ENCODE measurements at places on chromosomes 1 and 21.

DNA sequence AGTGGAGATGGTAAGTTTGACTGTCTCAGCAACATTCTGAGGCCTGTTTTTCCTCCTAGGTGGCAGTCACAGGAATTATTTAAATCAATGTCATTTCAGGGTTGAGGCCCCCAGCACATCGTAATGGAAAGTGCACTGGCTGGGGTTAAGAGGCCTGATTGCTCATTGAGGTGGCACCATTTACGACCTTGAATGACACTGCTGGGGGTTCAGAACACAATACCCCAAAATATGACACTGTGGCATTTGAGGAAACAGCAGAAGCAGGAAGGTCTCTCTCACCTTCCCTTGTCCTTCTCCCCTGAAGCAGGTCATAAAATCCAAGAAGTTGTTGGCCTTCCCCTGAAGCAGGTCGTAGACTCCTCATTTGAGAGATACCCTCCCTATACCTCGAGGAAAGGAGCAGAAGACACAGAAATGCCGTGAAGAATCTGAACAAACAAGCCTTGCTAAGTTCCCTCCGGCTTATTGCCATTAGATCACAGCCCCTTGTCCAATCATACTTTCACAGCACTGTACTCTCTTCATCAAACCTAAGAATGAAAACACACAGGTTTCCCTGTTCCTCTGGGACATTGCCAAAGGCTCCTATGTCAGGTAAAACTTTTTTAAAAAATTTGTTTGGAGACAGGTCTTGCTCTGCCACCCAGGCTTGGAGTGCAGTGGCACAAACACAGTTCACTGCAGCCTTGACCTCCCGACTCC, 71.3 kb downstream of the S1PR1 start:
- no peak for DNase-seq

DNA sequence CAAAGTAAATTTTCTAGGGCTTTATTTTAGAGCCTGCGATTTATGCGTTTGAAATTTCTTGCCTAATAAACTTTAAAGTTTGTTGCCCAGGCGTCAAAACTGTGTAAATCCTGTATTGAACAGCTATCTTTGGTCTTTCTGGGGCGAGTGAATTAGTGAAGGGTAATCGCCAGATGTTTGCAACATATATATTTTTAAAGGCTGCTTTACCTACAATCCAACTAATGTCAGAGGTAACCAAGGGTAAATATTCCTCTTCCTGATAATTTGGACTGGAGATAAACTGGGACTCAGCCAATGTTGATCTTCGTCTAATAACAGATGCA, 885 bp upstream of the PROX1 start:
- DNase-seq = no peak

DNA sequence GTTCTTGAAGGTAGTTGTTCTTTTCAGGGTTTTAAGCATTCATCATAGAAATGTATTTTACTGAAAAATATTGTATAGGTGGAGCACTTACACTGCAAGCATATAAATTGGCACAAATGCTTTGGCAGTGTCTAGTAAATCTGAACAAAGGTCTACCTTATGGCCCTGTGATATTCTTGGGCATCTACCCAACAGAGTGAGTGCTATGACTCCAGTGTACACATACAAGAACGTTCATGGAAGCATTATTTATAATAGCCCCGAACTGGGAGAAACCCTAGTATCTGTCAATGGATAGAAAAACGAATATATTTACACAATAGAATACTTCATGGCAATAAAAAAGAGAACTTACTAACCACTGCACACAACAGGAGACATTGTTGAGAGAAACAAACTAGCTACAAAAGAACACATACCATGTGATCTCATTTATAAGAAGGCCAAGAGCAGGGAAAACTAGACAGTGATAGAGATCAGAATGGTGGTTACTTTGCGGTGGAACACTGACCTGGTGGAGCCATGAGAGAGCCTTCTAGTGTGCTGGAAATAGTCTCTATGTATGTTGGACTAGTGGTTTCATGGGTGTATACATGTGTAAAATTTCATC, 96.0 kb downstream of the MAB21L3 start:
- DNase-seq = no peak

GRCh38 chr1:87760155-87760554, 431.5 kb downstream of the LMO4 start:
- DNase-seq = no peak

DNA sequence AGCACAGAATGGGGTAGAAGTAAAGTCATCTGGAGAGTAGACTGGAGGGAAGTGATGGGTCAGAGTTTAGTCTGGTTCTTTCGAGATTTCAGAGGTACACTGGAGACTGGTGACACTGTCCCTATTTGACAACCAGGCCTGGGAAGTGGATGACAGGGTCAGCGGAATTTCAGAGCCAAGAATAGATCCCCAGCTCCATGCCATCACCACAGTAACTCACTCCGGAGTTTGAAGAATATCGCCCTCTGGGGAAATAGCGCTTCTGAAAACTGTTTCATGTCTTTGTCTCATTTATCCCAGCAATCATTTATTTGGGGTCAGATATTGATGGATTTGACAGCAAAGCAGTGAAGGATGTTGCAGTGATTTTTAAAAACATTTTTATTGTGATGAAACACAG, 7.6 kb upstream of the NFASC start:
- DNase-seq = no peak

DNA sequence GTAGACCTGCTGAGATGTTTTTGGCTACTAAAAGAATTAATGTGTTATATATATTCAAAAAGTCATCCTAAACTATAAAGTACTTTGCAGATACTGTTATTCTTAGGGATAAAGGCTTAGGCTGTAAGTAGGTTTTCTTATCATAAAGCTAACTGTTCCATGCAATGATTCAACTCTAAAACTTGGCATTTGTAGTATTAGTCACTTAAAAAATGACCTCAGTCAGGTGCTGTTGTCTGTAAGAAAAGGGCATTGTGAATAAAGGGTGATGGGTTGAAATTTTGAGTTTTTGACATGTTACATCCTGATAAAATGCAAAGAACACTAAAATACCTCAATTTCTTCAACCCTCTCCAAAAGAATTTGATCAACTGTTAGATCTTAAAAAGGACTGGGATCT, 32.9 kb downstream of the ADCY10 start:
- no peak for DNase-seq

GRCh38 chr1:20485527-20486456, at the start of gene CAMK2N1:
TSS of gene CAMK2N1 (minus strand) at chr1:20486210. CDS start at chr1:20485379, 831 bp downstream.
- no peak for DNase-seq

GRCh38 chr1:219476116-219476515, 136.8 kb downstream of the ZC3H11B start:
- no peak for DNase-seq

DNA sequence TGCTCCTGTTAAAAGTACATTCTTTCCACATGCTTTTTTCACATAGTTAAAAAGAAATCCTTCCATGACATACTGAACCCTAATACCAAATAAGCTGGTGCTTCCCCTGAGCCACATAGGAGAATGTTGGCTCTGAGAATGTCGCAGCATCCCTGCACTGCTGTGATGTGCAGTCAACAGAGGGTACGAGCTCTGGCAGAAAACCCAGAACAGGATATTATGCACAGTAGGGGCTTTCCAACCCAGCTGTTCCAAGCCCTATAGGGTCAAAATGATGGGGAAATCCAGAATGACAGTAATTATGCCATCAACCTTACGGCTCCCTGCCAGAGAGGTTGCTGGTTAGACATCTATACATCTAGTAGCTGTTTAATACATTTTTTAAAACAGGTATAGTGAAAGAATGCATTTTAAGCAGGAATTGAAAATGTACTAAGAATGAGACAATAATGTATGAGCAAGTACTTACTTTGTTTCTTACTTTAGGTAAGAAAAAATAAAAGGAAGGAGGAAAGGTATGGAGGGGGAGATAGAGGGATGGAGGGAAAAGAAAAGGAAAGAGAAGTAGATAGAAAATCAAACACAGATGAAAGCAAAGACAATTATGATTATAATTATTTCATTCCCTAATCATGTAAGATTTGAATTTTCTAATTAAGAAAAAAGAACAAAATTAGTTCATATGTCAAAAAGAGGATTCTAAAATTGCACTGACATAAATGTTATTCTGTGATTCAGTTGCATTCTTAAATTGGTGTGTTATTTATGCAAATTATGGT, 126.0 kb downstream of the NR5A2 start:
- no peak for DNase-seq

GRCh38 chr1:196584696-196585095, 23.5 kb downstream of the KCNT2 start:
- DNase-seq = no peak

GRCh38 chr1:18414321-18414720, 66.4 kb upstream of the KLHDC7A start:
- no peak for DNase-seq

GRCh38 chr1:38870996-38871395, 2.2 kb downstream of the MYCBP start:
- DNase-seq = no peak

DNA sequence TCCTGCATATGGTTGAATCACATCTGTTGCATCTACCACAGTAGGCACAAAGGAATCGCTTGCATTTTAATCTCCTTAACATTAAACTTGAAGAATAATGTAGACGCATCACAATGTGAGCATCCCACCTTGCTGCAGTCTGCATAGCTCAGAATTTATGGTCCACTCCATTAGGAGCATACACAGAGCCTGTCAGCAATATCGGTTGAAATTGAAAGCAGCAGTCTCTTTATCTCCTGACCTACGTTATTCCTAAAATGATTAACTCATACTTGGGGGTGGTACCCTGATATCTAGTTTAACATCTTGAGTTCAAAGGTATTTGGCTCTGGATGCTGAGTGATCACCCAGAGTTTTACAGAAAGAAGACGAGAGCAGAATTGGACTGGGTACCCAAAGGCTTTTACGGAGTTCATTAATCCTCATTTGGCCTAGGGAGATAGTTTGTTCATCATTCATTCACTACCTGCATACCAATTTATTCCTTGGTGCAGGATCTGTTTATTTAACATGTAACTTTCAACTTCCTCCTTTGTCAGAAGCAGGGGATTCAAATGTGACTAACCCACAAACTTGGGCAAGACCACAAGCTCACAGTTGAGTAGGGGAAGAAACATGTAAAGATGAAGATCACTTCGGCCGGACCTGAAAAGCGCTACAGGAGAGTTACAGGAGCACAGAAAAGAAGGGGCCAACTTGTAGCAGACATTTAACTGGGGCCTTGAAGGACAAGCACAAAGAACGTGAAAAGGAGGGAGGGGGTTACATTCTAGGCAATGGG, 187.9 kb downstream of the DAB1 start:
- DNase-seq = no peak

DNA sequence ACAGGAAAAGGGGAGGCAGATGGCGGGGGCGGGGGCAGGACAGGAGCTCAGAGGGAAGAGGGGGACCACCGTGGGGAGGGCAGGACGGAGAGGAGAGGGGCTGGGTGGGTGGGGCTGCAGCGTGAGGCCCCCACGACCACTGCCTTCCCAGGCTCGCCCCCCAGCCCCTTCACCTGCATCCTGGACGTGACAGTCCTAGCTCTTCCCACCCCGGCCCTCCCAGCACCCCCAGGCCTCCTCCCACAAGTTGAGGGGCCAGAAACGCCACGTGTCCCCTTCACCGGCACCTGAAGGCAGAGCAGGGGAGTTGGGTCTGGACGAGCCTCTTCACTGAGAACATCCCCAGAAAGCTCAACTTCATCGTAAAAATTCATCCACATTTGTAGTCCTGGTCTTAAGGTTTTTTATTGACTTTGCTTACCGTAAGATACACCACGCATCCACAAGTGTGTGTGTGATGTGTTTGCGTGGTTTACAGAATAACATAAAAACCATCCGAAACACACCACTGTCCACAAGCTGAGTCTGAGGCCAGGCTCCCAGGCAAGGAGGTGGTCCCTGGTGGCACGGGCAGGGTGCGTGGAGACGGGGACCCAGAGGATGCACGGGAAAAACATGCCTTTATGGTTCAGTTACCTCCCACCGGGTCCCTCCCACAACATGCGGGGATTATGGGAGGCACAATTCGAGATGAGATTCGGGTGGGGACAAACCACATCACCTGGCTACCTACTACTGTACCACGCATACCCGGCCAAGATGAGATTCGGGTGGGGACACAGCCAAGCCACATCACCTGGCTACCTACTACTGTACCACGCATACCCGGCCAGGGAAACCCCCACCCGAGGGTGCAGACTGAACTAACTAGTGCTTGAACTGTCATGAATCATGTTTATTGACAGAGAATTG, 13.9 kb upstream of the COL18A1 start:
- DNase-seq = no peak

DNA sequence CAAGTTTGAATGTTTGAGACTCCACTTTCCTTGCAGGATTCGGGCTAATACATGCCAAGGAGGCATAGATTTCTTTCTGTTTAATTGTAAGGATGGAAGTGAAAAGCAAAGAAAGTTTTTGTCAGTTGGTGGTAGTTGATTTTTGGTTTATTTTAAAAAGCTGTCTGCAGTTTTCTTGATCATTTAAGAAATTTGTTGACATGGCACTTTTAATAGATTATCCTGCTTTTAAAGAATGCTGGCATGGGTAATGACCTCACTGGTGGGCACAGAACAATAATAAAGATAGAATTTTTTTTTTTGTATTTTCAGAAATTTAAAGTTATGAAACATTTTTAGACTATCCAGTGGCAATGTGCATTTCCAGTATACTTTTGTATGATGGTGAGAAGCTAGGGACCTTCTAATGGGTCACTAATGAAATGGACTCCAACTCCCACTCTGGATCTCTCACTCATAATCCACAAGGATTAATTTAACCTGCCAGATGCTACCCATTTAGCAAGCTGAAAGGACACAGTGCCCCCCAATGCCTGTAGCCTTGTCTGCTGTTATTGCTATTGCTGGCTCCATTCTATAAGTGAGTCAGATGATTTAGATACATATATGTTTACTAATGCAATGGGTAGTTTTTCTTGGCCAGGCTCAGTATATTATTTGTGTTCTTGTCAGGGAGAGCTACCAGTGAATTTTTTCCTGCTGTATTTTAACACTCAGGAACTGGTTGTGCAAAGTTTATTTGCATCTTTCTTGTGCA, 190.2 kb upstream of the SGIP1 start:
- no peak for DNase-seq

DNA sequence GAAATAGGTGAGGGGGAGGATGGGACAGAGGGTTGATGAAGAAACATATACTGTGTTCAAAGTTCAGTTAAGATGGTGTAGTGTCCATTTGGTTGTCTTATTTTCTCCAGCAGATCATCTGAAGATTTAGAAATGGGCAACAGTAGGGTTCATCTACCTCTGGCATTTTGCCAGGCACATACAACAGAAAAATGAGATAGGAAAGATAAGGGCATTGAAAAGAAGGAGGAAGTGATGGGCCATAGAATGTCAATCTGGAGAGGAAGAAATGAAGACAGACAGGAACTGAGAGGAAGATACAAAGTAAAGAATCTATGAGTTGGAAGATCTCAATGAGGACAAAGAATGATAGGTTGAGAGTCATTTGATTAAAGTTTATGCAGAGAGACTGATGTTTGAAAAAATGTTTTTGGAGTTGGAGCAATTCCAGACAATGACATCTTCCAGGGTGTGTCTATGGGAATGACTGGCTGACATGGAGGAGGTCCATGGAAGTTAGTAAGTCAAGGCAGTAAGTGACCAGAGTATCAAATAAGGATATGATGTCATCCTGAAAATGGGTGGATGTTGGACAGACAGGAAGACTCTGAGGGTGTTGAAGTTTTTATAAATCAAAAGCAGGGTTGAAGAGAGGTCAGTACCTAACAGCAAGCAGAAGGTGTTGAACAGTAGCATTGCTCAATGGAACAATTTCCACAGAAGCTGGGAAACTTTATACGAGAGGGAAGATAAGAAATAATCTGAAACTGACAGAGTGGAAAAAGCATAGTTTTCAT, 18.7 kb upstream of the CD55 start:
- no peak for DNase-seq

Data from activated naive CD8-positive, alpha-beta T cell treated with anti-CD3 and anti-CD28 coated beads, Interleukin-2, amount 50 U/mL, for 16 hours (primary cell).